ENCODE measurements at places on chromosomes 6 and 20. TPM values are rescaled to one million over a fixed set of nuclear protein-coding genes. Genes with fewer than 3 reads are reported as not detected.

The PHACTR3 gene
- not detected for total RNA-seq

The C6orf58 gene
- not detected for total RNA-seq

The GSTA2 gene
- not detected for total RNA-seq

DNA sequence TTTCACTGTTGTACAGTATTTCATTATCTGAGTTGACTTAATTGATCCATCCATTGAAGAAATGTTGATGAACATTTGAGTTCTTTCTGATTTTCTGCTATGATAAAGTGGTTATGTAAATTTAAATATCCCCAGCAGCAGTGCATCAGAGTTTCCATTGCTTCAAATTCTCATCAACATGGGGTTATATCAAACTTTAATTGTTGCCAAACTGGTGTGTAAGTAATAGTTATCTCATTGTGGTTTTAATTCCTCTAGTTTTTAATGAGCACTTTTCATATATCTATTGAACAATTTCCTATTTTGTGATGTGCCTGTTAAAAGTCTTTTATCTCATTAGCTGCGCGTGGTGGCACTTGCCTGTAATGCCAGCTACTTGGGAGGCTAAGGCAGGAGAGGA lies 18.1 kb downstream of the ZNFX1 start:
- ATAC-seq = peak; percentile 24

- no peak for ATAC-seq
Observed at GRCh38 chr6:75449630-75450206, 43.9 kb downstream of the FILIP1 start.

The C6orf118 gene
- total RNA-seq = not detected

GRCh38 chr6:149236589-149236988 lies 80.9 kb upstream of the TAB2 start:
- ATAC-seq = no peak

GRCh38 chr20:62477669-62478455 lies 2.1 kb upstream of the GATA5 start:
- no peak for ATAC-seq

GRCh38 chr6:77430504-77430903 lies 32.8 kb downstream of the HTR1B start:
- ATAC-seq = no peak

- ATAC-seq = peak; percentile 59
Observed at GRCh38 chr6:163457637-163458561, 43.4 kb downstream of the QKI start.

The MACROD2 gene
- not detected for total RNA-seq

DNA sequence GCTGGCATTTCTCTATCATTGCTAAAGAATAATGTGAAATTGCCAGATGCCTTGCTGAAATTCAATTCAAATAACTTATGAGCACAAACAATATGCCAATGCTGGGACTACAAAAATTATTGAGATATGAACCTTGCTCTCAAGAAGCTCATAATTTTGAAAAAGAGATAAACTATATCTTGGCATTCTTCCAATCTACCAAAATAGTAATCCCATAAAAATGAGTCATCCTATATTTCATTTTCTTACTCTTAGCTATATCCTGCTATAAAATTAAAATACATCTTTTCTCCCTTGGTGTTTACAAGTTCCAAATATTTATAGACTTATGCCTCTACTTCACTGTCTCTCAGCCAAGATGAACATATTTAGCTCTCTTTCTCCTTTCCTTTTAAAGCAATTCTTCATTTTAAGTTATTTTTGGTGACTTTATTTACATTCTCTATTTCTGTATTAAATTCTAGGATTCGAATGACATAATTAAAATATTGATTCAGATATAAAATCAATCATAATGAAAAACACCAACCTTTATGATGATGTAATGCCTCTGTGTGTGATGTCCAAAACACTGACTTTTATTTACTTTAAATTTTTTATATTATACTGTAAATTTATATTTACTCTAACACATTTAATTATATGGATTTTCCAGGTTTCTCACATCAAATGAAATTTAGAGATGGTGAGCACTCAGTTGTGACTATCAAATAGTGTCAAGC lies 152.6 kb downstream of the CDK19 start:
- ATAC-seq = no peak

The GJA10 gene
- not detected for total RNA-seq

DNA sequence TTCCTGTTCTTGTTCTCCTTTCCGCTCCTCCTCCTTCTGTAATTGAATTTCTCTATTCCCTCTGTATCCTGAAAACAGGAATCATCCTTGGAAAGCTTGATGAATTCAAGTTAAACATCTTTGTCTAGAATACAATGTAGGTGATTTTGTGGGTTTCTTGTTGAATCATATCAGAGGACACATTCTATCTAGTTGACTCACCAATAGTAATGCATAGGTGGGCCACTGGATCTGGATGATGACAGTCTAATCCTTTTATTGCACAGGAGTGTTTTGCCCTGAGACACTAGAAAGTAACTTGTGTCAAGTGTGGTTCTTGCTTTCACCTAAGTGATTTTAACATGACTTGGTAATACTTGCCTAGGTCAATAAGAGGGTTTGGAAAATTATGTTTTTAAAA lies 164.3 kb downstream of the RFPL4B start:
- ATAC-seq = no peak

- ATAC-seq = no peak
Observed at GRCh38 chr20:7113577-7114466, 346.3 kb downstream of the BMP2 start.

GRCh38 chr6:55014321-55015088 lies 159.8 kb upstream of the HCRTR2 start:
- ATAC-seq = no peak

DNA sequence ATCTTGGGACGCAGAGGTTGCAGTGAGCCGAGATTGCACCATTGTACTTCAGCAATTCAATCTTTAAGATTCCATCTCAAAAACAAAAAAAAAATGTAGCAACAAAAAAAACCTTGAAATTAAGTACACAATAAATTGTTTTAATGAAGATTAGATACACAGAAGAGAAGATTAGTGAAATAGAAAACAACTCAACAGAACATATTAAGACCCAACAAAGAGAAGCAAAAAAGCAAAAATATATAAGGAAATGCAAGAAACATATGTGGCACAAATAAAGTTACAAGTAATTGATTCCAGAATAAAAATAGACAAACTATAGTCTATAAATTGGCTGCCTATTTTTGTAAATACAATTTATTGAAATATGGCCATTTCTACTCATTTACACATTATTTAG lies 445.2 kb downstream of the EPM2A start:
- ATAC-seq = no peak

The EYA2 gene
- total RNA-seq = not detected

The PNPLA1 gene
- total RNA-seq = not detected

DNA sequence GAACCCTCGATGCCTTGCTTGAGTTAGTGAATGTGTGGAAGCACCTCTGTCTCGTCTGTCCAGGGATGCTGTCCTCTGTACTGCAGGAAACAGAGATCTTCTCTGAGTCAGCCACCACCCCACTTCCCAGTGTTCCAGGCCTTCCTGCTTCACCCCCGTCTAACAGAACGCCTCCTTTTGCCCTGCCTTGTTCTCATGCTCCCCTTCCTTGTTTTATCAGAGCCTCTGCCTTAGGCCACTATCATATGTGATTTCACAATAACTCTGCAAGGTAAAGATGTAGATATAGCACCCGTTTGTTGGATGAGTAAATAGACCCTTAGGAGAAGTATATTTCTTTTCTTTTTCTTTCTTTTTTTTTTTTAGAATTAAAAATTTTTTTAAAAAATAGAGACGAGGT lies 106.7 kb upstream of the CLDN20 start:
- no peak for ATAC-seq

DNA sequence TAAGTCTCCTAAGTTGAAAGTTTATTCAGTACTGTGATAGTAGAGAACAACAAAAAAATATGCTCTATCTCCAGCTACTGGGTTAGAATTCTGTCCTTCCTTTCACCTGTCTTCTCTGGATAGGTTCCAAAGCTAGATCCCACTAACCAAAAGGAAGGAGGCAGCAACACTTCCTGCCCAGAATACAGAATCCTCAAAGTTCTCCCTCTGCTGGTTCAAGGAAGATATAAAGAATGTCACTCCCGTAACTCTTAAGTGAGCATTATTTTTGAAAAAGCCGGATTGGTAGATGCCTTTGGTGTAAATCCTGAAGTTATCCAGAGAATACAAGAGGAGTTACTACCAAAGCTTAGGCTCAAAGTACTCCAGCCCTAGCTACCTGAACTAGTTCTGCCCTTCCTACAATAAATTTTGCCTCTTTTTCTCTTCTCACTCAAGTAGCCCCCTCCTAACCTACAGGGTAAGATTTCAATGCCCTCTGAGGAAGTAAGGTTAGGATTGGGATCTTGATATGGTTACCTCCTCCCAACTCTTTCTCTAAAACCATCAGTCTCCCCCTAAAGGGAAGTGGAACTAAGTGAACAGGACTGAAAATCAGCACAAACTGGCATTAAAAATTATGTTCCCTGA lies 26.0 kb upstream of the CRIP3 start:
- ATAC-seq = no peak

GRCh38 chr6:101236709-101237108 lies 156.8 kb upstream of the GRIK2 start:
- no peak for ATAC-seq

DNA sequence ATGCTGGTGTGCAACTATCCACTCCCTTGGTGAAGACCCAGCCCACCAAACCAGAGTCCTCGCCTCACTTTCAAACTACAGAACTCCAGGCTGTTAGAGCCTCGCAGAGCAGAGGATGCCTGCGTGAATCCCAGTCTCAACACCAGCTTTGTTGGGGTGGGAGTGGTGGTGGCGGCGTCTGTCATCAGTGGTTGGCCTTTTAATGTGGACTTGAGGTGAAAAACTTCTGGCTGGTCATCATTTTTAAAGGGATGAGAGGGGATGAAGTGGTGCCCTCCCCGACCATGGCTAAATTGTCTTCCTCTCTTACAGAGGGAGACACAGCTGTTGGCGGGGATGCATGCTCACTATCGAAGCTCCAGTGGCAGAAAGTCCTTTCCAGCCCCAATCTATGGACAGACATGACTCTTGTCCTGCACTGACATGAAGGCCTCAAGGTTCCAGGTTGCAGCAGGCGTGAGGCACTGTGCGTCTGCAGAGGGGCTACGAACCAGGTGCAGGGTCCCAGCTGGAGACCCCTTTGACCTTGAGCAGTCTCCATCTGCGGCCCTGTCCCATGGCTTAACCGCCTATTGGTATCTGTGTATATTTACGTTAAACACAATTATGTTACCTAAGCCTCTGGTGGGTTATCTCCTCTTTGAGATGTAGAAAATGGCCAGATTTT lies 54.9 kb downstream of the EZR start:
- no peak for ATAC-seq

- no peak for ATAC-seq
Observed at GRCh38 chr6:152087096-152087495, 279.6 kb downstream of the ESR1 start.

DNA sequence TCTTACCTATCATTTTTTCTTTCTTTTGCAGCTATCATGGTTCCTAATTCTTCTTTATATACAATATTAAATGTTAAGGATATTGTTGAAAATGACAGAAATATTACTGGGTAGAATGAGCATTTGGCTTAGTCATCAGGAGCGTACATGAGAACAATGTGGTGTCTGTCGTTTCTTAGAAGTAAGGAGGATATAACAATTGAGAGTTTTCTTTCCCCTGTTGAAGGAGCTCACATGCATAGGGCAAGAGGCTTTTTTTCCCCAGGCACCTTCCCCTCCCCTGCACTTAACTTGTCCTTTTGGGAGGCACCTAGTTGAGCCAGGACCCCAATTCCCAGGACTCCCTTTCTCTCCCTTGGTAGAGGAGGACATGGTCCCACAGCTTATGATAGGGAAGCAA lies 25.0 kb downstream of the MC3R start:
- no peak for ATAC-seq

The IRAK1BP1 gene
- total RNA-seq = 0.58 TPM

- peak; percentile 40 for ATAC-seq
Observed at GRCh38 chr6:13695252-13695651, 16.4 kb downstream of the RANBP9 start.

DNA sequence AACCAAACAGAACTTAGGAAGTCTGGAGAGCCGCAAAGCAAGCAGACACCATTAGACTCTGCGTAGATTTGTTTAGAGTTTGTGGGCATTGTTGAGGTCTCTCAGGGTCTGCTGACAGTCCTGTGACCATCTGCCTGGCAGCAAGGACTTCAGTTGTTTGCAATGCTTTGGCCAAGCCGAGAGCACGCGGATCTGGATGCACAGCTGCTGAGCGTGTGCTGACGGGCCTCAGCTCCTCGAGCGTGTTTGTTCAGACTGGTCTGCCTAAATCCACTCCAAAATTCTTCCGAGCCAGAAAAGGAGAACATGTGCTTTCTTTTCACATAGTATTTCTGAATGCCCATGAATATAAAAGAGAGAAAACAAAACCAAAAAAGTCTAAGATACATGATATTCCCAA lies 159.0 kb downstream of the ZNF217 start:
- no peak for ATAC-seq

GRCh38 chr20:17570347-17571152 lies 675 bp downstream of the DSTN start:
- peak; percentile 53 for ATAC-seq

- no peak for ATAC-seq
Observed at GRCh38 chr6:72963946-72964345, 261.4 kb downstream of the KHDC1L start.

The POPDC3 gene
- total RNA-seq = 0.24 TPM

DNA sequence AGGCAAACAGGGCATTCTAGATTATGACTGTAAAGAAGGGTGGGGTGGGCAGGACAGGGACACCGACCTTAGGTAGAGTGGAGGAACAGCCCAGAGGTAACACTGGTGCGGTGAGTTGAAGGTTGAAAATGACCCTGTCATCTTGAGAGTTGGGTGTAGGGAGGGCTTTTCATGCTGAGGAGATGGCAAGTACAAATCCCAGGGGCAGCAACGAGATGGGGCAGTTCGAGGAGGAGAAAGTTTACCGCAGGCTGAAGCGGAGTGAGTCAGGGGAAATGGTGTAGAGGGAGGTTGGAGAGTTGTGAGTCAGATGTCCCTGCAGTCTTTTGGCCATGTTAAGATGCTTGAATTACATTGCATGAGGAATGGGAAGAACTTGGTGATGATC lies 101.1 kb downstream of the HIVEP1 start:
- peak; percentile 97 for ATAC-seq

DNA sequence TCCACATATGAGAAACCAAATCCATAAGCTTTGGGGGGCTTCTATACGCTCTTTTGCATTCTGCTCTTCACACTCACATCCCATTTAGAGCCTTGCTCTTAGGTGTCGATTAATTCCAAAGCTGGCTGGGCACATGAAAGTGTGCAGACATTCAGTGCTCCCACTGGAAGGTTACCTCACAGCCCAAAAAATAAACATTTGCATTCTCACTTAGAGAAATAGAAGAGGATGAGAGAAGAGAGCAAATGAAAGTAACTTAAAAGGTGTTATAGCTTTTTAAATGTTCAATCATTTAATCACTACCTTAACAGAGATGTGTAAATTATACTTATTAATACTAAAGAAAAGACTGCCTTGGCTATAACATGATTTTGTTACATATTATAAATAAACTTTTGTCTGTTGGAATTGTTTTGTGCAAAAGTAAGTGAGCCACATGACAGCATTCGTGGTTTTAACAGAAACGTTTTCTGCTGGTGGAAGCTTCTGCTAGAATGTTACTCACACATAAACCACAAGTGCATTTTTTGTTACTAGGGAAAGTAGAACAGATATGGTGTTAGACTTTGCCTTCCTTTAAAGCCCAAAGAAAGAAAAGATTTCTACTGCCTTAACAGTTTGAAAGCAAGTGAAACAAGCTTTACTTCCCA lies 116.7 kb downstream of the SIM1 start:
- ATAC-seq = no peak
